ENCODE measurements at places on chromosomes 7 and 10. TPM values are rescaled to one million over a fixed set of nuclear protein-coding genes. Genes with fewer than 3 reads are reported as not detected.

Gene ELOVL3
- total RNA-seq, result not detected

GRCh38 chr7:45973725-45974532 lies 52.9 kb upstream of the IGFBP3 start:
- H3K36me3 ChIP-seq, result peaks cover 5% of the 10 kb centered on the region
- H3K27me3 ChIP-seq, result no peaks in the 10 kb centered on the region
- H3K4me3 ChIP-seq, result no peak overlapping the region
- no peak for DNase-seq
- H3K4me1 ChIP-seq, result no peaks in the 10 kb centered on the region

DNA sequence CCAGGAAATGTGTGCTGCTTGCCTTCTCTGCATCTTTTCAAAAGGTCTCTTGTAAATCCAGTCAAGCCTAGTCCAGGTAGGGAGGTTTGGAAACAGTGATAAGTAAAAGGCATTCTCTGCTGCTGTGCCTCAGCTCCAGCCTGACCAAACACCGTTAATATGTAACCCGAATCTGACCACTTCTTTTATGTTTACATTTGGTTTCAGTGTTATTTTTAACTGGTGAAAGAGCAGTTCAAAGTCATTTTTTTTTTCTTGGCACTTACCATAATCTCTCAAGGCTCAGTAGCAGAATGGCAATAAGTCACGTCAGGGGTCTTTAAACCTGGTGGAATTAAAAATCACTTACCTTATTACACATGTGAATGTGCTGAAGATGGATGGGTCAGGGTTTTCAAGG lies 216.8 kb downstream of the PTEN start:
- H3K27ac ChIP-seq, result no peak overlapping the region
- DNase-seq, result no peak
- no peaks in the 10 kb centered on the region for H3K27me3 ChIP-seq
- H3K4me3 ChIP-seq, result no peak overlapping the region
- peaks cover 10% of the 10 kb centered on the region for H3K4me1 ChIP-seq

Gene ENKUR
- 0.85 TPM for total RNA-seq

All from T-helper 17 cell (primary cell).